ENCODE measurements at places on chromosomes 7 and 10.

GRCh38 chr10:102309916-102310315 is 64.6 kb downstream of the GBF1 start:
- DNase-seq, result no peak

- DNase-seq, result no peak
Observed at GRCh38 chr10:48504141-48504885, 100.6 kb downstream of the ARHGAP22 start.

GRCh38 chr10:12728494-12728893 is 273.0 kb downstream of the CCDC3 start:
- DNase-seq, result no peak

GRCh38 chr10:72260239-72260975 is 13.3 kb upstream of the DDIT4 start:
- DNase-seq, result peak; percentile 85

- DNase-seq, result no peak
Observed at GRCh38 chr7:5532536-5533335, 109.1 kb upstream of the TNRC18 start.

DNA sequence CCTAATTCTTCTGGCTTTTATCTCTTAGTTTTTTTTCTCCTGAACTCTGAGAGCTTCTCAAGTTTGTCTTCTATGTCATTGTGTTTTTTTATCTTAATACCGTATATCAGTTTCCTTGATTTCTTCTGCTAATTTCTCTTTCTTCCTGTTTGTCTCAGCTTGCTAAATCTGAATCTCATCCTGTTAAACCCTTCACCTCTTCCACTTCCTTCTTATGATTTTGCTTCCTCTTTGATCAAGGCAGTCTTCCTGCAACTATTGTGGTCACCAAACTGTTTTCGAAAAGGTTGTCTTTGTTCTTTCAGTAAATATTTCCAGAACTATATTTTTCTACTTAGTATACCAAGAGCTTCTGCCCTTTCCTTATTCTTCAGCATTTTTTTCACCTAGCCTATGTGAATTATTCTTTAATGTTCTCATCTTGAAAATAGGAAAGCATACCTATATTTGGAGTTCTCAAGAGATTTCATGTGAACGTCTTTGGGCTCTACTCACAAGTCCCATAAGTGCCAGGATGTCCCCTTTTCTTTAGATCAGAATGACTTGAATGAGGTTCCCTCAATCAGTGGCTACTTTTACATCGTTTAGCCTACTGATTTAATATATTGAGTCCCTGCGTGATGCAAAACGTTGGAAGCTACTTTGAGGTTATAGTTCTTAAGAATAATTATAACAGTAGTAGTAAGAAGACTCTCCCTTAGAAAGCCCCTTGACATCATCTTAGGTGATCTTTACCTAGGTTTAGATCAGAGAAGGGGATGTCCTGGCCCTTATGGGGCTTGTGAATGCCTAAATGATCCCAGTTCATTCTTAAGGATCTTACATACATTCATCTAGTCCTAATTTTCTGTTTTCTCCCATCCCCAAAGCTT is 415.4 kb upstream of the AUTS2 start:
- DNase-seq, result no peak

GRCh38 chr7:41133690-41134299 is 569.1 kb downstream of the INHBA start:
- no peak for DNase-seq

DNA sequence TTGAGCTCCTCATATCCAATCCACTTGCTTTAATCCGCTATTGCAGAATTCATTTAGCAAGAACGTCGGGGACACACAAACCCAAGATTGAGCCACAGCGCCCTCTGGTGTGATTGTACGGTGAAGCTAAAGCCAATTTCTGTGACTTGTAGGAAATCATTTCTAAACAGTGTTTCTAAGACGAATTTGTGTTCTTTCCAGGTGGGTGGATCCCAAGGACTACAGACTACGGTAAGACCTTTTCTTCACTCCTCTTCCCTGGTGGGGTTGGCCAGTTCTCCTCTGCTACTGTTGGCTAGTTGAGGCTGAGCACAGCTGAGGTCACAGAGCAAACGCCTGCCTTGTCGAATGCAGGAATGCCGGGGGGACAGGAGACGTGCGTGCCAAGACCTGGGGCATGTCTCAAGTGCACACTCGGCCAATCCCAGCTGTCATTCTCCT is 5.2 kb downstream of the DMBT1 start:
- DNase-seq, result peak; percentile 47

- no peak for DNase-seq
Observed at GRCh38 chr7:2307690-2308107, 6.5 kb downstream of the SNX8 start.

GRCh38 chr7:30531286-30531685 is 26.7 kb upstream of the GGCT start:
- DNase-seq, result no peak

All from hepatic stellate cell (primary cell).